ENCODE measurements at places on chromosomes 1 and 21. TPM values are rescaled to one million over a fixed set of nuclear protein-coding genes. Genes with fewer than 3 reads are reported as not detected.

DCST1 gene
- not detected for total RNA-seq

KCNJ6 gene
- not detected for total RNA-seq

DCST2 gene
- total RNA-seq = 0.20 TPM

C1QTNF12 gene
- 2.6 TPM for total RNA-seq

RNU5D-1 gene
- not detected for total RNA-seq

FCER1G gene
- 0.60 TPM for total RNA-seq

CCDC17 gene
- total RNA-seq = 1.7 TPM

GPR3 gene
- 1.1 TPM for total RNA-seq

TTC4 gene
- total RNA-seq = 28.2 TPM

RHCE gene
- total RNA-seq = 0.56 TPM

CCDC24 gene
- total RNA-seq = 1.4 TPM

EXO1 gene
- total RNA-seq = 65.3 TPM

TMEM51 gene
- total RNA-seq = not detected

MNDA gene
- not detected for total RNA-seq

HRNR gene
- not detected for total RNA-seq

GPR25 gene
- 0.29 TPM for total RNA-seq

RAP1GAP gene
- total RNA-seq = 1.3 TPM

SLC5A9 gene
- total RNA-seq = not detected

BCAR3 gene
- total RNA-seq = 0.70 TPM

DIRAS3 gene
- total RNA-seq = 0.20 TPM

LDLRAD1 gene
- total RNA-seq = not detected

SH3BGR gene
- 4.5 TPM for total RNA-seq

MTARC1 gene
- total RNA-seq = not detected

ZNF687 gene
- 27.3 TPM for total RNA-seq

SETD4 gene
- total RNA-seq = 18.5 TPM

DNAJC6 gene
- 2.1 TPM for total RNA-seq

IQGAP3 gene
- 14.9 TPM for total RNA-seq

ADAM30 gene
- total RNA-seq = not detected

DEPDC1 gene
- 15.7 TPM for total RNA-seq

YRDC gene
- 36.2 TPM for total RNA-seq

HORMAD1 gene
- total RNA-seq = not detected

MSH4 gene
- total RNA-seq = 0.32 TPM

MAP3K21 gene
- 2.7 TPM for total RNA-seq

RNU1-1 gene
- total RNA-seq = 1,043 TPM

KRTAP11-1 gene
- total RNA-seq = not detected

CFHR3 gene
- not detected for total RNA-seq

USH2A gene
- total RNA-seq = not detected

HSD11B1 gene
- total RNA-seq = 0.59 TPM

C2CD2 gene
- total RNA-seq = 6.2 TPM

SPRR3 gene
- total RNA-seq = not detected

THEM5 gene
- not detected for total RNA-seq

FABP3 gene
- total RNA-seq = 0.65 TPM

Data from activated CD8-positive, alpha-beta T cell treated with anti-CD3 and anti-CD28 coated beads for 36 hours (primary cell).